Liver (tissue), 10 donors: ENCODE measurements at places on chromosomes 7 and 10.

DNA sequence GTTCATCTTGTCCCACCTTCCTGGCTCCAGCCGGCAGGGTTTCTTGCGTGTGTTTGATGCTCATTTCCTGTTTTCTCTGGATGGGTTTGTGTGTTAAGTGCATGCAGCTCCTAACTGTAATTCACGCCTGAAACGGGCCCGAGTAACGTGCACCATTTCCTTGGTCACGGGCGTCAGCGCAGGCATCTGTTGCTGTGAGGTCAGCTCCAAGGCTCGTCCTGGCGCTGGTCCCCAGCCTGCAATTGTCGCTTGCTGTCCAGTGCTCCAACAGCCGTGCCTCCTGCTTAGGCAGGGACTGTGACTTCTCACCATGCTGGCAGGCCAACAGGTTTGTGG lies 201.1 kb downstream of the GLRX3 start:
- DNase-seq = no peak

- DNase-seq = no peak
These were observed 9.7 kb upstream of the AKR1C2 start for GRCh38 chr10:5013385-5013784.

DNA sequence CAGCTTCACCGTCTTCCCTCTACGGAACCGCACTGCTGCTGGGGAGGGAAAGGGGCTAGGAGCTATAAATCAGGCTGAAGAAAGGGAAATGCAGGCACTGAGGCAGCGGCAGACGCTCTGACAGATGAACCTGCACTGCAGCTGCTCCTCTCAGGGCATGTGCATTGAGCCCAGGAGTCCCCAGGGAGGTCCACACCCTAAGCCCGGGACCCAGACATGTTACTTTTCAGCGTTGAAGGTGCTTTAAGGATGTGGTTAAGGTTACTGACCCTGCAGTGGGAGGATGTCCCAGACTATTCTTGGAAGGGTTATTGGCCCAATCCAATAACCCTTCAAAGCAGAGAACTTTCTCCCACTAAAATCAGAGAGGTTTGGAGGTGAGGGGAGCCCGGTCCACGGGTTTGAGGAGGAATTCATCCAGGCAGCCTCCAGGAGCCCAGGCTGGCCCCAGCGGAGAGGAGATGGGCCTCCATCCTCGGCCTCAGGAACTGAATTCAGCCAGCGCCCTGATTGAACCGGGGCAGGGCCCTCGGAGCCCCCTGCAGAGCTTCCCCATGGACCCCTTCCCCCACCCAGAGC lies 75.4 kb downstream of the ADARB2 start:
- DNase-seq = no peak

DNA sequence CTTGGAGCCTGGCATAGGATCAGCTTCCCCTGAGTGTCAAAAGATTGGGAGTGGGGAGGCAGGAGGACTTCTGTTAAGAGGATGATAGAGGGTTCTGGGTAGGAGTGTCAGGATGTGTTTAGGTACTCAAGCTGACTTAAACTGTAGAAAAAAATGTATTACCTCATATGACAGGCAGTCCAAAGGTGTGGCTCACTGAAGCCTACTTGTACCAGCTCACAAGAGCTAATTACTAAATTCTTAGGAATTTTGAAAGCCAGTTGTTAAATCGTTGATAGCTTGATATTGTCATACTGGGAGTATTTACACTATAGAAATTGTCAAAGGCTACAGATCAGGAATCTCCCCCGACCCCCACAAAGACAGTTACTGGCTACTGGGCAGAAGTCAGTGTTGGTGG lies 32.1 kb downstream of the FAS start:
- DNase-seq = no peak

DNA sequence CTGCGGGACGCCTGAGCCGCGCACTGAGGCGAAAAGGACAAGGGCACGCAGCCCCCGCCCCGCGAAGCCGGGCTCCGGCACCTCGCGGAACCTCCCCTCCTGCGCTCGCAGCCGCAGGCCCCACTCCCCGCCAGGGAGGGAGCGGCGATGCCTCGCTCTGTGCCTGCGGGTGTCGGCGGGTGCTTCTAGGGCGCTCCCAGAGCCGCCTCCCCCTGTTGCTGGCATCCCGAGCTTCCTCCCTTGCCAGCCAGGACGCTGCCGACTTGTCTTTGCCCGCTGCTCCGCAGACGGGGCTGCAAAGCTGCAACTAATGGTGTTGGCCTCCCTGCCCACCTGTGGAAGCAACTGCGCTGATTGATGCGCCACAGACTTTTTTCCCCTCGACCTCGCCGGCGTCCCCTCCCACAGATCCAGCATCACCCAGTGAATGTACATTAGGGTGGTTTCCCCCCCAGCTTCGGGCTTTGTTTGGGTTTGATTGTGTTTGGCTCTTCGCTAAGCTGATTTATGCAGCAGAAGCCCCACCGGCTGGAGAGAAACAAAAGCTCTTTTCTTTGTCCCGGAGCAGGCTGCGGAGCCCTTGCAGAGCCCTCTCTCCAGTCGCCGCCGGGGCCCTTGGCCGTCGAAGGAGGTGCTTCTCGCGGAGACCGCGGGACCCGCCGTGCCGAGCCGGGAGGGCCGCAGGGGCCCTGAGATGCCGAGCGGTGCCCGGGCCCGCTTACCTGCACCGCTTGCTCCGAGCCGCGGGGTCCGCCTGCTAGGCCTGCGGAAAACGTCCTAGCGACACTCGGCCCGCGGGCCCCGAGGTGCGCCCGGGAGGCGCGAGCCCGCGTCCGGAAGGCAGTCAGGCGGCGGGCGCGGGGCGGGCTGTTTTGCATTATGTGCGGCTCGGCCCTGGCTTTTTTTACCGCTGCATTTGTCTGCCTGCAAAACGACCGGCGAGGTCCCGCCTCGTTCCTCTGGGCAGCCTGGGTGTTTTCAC lies 519 bp downstream of the ITGB8 start:
- no peak for DNase-seq

GRCh38 chr7:135822376-135822775 lies 73.8 kb upstream of the FAM180A start:
- DNase-seq = no peak

- DNase-seq = no peak
These were observed 16.3 kb downstream of the VWC2 start for GRCh38 chr7:49789736-49790135.

DNA sequence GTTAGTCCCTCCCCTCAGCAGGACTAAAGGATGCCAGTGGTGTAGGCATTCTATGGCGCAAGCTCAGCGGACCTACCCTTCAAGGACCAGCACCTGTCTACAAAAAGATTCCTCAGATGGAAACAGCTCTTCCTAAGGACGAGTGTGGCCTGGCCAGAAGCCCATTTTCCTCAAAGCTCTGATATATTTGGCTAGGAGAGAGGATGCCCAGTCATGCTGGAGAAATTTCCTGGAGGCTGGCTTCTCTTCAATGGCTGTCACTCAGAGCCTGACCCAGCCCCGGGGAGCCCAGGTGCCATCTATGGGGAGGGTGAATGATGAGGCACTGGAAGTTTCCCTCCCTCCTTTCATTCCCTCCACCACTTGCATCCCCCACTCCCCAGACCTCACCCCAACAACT lies 111.5 kb downstream of the PLXNA4 start:
- no peak for DNase-seq

DNA sequence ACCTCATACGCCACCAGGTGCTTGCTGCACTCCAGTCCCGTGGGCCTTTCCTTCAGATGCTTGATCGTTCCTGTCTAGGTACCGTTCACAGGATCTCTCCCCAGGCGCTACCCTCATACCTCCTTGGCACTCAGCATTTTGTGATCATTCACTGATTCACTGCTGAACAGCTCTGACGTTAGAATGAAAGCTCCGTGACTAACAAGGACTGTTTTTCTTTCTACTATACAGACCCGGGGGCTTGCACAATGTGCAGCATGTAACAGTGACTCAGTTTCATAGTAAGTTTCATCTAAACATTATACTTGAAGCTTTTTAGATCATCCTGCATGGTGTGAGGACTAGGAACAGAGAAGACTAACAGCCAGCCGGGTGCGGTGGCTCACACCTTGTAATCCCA lies 20.6 kb downstream of the KIN start:
- DNase-seq = no peak

GRCh38 chr10:131817866-131818509 lies 82.8 kb upstream of the PPP2R2D start:
- peak; percentile 22 for DNase-seq

DNA sequence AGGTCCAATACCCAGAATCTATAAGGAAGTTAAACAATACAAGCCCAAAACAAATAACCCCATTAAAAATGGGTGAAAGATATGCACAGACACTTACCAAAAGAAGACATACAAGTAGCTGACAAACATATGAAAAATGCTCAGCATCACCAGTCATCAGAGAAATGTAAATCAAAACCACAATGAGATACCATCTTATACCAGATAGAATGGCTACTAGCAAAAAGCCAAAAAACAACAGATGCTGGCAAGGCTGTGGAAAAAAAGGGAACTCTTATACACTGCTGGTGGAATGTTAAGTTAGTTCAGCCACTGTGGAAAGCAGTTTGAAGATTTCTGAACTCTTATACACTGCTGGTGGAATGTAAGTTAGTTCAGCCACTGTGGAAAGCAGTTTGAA lies 331.1 kb downstream of the KIF20B start:
- DNase-seq = no peak

DNA sequence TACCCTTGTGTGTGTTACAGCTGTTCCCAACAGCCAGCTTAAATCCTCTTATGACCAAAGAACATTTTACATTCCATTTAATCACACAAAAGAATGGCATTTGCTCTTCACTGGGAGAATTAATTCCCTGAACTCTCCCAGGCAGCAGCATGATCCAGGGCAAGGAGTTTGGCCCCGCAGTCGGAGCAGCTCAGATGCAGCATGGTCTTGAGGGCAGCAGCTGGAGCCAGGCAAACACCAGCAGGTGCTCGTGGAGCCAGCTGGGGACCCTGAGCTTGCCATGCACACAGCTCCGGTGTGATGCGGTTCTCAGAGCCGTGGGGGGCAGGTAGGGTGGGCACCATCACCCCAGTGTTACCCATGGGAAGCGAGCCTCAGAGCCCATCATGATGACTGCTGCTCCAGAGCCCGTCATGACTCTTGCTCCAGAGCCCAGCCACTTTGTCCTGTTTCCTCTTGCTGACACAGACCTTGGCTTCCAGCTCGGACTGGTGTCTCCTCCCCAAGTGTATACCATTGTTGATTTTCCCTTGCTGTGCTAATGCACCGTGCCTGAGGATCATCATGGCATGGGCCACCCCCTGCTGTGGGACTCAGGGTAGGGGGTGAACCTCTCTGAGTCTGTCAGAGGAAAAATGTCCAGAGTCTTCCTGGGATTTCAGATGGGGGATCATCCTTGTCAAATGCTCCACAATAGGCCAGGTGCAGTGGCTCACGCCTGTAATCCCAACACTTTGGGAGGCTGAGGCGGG lies 75.8 kb downstream of the ZRANB1 start:
- no peak for DNase-seq

DNA sequence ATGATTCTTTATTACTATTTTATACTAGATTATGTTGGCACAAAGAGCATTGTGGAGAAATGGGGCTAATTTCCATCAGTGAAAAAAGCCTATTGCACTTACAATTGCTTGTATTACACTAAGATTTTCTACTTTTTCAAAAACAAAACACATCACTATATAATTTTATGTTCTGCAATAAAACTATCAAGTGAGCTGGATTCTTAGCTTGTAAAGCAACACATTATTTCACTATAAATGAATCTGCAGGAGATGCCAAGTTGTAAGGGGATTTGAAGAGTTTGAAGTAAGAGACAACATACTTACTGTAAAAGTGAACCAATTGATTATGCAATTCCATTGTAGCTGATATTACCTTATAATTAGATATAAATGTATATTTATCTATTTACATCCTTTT lies 333.3 kb upstream of the SEMA3D start:
- no peak for DNase-seq

DNA sequence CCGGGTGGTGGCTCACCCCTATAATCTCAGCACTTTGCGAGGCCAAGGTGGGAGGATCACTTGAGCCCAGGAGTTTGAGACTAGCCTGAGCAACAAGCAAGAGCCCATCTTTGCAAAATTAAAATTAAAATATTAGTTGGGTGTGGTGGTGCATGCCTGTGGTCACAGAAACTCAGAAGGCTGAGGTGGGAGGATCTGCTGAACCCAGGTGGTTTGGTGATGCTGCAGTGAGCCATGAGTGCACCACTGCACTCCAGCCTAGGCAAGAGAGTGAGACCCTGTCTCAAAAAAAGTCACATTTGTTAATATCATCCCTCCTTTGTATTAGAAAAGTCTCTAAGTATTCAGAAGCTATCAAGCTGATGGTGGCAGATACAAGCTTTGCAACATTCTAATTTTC lies 317.5 kb downstream of the ANKRD30A start:
- no peak for DNase-seq

GRCh38 chr7:4080954-4081353 lies 601.1 kb upstream of the FOXK1 start:
- DNase-seq = no peak

DNA sequence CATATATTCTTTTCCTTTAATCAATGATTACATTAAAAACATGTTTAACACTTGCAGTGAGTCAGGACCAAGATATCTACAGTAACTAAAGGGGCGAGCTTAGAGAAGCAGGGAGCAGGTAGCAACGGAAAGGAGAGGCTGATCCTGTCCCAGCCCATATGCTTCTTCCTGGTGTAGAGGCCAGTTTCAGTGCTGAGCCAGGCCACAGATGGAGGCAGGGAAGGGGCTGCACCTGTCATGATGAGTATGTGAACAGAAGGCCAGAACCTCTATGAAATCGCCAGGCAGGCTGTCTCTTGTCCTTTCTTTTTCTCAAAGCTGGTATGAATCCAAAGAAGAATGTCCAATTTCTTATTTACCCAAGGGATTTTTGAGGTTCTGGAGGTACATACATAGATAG lies 16.3 kb downstream of the REEP3 start:
- no peak for DNase-seq

- no peak for DNase-seq
These were observed 1.2 kb upstream of the SLC18A3 start for GRCh38 chr10:49609006-49609282.

GRCh38 chr7:2257046-2257551 lies 15.1 kb downstream of the NUDT1 start:
- DNase-seq = no peak

DNA sequence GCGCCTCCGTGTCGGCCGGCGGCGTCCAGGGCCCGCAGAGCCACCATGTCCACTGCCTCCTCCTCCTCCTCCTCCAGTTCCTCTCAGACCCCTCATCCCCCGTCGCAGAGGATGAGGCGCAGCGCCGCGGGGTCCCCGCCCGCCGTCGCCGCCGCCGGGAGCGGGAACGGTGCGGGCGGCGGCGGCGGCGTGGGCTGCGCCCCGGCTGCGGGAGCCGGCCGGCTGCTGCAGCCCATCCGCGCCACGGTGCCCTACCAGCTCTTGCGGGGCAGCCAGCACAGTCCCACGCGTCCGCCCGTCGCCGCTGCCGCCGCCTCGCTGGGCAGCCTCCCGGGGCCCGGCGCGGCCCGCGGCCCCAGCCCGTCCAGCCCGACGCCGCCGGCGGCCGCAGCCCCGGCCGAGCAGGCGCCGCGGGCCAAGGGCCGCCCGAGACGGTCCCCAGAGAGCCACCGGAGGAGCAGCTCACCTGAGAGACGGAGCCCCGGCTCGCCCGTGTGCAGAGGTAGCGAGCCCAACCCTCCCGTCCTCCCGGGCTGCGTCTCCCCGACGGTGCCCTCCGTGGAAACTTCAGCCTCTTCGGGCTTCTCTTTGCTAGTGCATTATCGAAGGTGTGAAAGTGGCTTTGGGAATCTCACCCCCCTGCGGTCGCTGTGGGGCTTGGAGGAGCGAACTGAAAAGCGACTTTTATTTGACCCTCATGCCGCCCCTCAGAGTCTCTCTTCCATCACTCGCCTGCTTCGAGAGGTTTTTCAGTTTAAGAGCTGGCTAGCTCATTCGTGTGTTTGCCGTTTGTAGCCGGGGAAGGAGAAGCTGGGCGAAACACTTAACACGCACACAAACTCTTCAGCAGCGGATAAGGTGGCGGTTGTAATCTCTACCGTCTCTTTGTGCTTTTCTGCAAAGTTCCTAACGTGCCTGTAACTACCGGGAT lies 975 bp downstream of the GLCCI1 start:
- DNase-seq = peak; percentile 64

GRCh38 chr7:150356265-150356897 lies 12.2 kb upstream of the REPIN1 start:
- no peak for DNase-seq
